ENCODE measurements at places on chromosomes 5 and 9.

- no peak for DNase-seq
Measured at GRCh38 chr5:65954200-65954599, 27.8 kb downstream of the ERBIN start.

- peak; percentile 15 for DNase-seq
Measured at GRCh38 chr5:173327948-173328843, at the start of gene STC2. TSS of gene STC2 (minus strand) at chr5:173328414. CDS start at chr5:173328193, 221 bp downstream.

DNA sequence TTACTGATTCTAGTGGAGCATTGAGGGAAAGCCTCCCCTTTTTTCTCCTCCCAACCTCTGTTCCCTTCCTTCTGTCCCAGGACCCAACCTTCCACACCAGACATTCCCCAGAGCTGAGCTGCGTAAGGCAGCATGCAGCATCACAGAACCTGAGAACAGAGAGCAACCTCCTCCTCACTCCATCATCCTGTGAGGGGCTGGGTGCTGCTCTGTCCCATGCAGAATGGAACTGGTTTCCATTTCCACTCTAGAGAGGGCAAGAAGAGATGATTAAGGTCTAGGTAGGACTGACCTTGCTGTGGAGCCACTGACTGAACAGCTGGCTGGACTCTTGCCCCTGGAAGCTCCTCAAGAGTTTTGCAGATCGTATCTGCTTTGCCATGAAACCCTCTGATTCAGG is 30.1 kb upstream of the IL7R start:
- DNase-seq = no peak

GRCh38 chr9:136485049-136486045 is 2.5 kb upstream of the SEC16A start:
- DNase-seq = no peak

DNA sequence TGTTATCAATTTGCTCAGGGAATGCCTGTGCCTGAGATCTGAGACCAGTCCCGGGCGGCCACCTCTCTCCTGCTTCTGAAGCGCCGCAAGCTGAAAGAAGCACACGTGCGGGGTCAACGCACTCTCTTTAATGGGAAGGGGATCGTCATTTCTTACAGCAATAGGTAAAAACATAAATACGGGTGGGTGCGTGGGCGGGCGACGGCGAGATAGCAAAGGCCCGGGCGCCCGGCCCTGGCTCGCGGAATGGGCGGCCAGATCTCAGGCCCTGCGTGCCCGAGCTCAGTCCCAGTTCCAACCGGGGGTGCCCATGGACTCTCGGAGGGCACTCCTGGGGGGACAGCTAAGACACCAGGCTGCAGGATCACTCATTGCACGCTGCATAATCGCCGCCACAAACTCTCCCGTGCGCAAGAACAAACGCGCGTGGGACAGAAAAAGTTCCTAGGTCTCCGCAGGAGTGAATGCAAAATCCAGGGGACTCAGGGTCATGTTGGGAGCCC is 3.0 kb downstream of the NKX2-5 start:
- DNase-seq = no peak

GRCh38 chr5:132876020-132876759 is 2.7 kb downstream of the LEAP2 start:
- no peak for DNase-seq

- no peak for DNase-seq
Measured at GRCh38 chr5:155886311-155887031, 440.5 kb upstream of the SGCD start.

GRCh38 chr5:133995341-133995740 is 9.4 kb downstream of the VDAC1 start:
- DNase-seq = no peak

- DNase-seq = no peak
Measured at GRCh38 chr5:61371474-61371873, 39.4 kb downstream of the ZSWIM6 start.

DNA sequence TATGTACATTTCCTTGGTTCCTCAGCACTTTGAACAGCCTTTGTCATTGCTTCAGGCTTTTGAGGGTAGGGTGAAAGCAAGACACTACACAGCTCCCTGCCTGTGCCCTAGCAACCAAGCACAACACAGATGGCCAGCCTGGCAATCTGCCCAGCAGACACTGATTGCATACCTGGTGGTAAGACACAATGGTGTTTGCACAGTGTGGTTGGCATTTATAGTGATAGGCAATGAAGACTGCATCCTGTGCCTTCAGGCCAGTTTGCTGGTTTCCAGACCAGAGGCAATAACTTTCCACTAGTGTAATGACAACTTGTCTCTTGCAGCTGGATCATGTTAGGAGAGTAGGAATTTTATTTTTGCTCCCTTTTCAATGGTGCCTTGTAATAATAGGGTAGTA is 144.5 kb upstream of the TNC start:
- no peak for DNase-seq
